ENCODE measurements at places on chromosomes 12 and 14.

- DNase-seq, result no peak
Observed at GRCh38 chr12:63918800-63919300, 74.3 kb downstream of the SRGAP1 start.

- DNase-seq, result peak; percentile 44
Observed at GRCh38 chr12:12985817-12986408, 14.2 kb downstream of the HEBP1 start.

GRCh38 chr12:13628067-13628466, 353.3 kb downstream of the GRIN2B start:
- DNase-seq, result no peak

GRCh38 chr14:82501554-82501953, 967.9 kb upstream of the SEL1L start:
- DNase-seq, result no peak

- DNase-seq, result no peak
Observed at GRCh38 chr12:5428332-5429221, 3.3 kb upstream of the NTF3 start.

- DNase-seq, result no peak
Observed at GRCh38 chr12:45284096-45284901, 68.4 kb downstream of the ANO6 start.

GRCh38 chr14:30088620-30089019, 161.0 kb upstream of the PRKD1 start:
- no peak for DNase-seq

DNA sequence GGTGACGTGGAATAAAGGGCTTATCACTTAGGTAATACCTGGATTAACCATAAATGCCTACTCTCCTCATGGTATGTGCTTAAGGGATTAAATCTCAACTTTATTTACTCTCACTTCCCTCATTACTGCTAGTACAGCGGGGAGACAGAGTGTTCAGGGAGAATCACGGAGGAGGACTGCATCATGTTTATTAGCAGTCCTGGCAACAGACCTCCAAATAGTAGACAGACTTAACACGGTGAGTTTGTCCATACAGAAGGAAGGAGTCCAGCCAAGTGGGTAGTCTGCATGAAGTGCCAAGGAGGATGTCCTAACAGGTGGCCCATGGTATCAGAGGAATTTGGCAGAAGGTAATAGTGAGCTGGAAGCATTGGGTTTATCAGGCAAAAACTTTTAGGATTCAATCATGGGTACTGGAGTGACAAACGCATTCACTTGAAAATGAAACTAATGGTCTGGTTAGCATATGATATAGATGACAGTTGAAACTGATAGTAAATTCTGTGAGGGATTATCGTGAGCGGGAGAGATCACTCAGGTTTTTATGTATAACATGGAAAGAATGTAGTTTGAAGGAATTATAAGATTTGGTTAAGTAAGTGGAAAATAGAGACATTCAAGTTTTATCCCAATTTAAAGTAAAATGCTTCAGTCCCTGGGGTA, 471.8 kb downstream of the TMEM117 start:
- DNase-seq, result no peak

- no peak for DNase-seq
Observed at GRCh38 chr14:105030194-105030593, 9.3 kb upstream of the CDCA4 start.

DNA sequence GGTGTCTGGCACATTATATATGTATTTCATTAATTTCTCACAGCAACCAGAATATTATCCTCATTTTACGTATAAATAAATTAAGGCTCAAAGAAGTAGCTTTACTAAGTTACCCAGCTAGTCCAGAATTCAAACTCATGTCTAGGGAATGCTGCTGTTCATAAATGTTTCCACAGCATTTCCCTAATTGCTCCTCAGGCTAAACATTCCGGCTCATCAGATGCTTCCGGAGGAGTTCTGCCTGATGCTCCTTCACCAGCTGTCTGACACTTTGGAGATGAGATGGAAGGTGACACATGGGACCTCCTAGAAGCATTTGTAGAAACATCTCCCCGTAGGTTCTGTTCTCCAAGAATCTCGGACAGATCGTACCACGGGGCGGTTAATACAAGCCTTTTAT, 12.1 kb downstream of the KRT85 start:
- DNase-seq, result no peak

DNA sequence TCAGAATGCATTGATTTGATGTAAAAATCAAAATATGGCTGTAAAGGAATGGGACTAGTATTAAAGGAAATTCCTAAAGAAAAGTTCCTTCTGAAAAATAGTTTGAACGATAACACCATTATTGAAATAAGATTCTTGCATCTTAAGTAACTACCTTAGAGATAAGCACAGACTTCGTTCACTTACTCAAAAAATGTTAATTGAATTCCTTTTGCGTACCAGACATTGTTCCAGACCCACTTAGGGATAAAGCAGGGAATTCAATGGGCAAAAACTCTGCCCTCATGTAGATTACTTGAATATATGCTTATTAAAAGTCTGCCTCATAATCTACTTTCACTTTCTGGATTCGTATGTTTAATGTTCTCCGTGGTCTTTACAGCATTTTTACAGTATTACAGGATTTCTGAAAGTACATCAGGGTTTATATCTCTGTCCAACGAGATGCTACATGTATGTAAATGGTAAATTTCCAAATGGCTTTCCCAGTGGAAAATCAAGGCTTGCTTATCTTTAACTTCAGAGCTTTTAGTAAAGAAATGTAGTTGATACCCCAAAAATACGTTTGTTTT, 213.7 kb downstream of the GXYLT1 start:
- no peak for DNase-seq

DNA sequence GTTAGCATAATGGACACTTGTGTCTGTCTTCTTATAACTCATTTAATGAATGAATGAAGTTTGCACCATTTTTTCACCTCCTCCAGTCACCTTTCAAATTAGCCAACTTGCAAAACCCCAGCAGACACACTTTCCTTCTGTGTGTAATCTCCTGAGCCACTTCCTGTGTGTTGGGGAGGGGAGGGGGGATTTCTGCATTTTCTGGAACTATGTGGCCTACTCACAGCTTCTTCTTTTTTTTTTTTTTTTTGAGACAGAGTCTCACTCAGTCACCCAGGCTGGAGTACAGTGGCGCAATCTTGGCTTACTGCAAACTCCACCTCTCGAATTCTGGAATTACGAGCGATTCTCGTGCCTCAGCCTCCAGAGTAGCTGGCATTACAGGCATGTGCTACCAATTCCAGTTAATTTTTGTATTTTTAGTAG, 4.1 kb upstream of the SERPINA1 start:
- peak; percentile 63 for DNase-seq

- peak; percentile 72 for DNase-seq
Observed at GRCh38 chr12:122203301-122204166, at the start of gene B3GNT4. Gene B3GNT4 (plus strand): TSS chr12:122203709. CDS start chr12:122204619, 910 bp downstream.
